Midbrain (tissue), 1 donor: ENCODE measurements at places on chromosomes 11 and 22.

GRCh38 chr22:30891781-30892180, 76.8 kb downstream of the MORC2 start:
- DNase-seq = no peak

- DNase-seq = no peak
Measured at GRCh38 chr22:48076008-48076407, 1313.6 kb downstream of the TBC1D22A start.

GRCh38 chr11:74948546-74948897, 369 bp downstream of the XRRA1 start:
- DNase-seq = no peak

- DNase-seq = peak; percentile 75
Measured at GRCh38 chr11:19511413-19512183, 201.0 kb upstream of the NAV2 start.

GRCh38 chr11:130145311-130145812, 14.2 kb upstream of the ST14 start:
- DNase-seq = no peak

- DNase-seq = no peak
Measured at GRCh38 chr11:44955015-44955738, 4.5 kb upstream of the TP53I11 start.

GRCh38 chr11:112260490-112260889, at the start of gene PLET1:
TSS of gene PLET1 (minus strand) at chr11:112260860. CDS start at chr11:112260589, 271 bp downstream.
- DNase-seq = no peak

DNA sequence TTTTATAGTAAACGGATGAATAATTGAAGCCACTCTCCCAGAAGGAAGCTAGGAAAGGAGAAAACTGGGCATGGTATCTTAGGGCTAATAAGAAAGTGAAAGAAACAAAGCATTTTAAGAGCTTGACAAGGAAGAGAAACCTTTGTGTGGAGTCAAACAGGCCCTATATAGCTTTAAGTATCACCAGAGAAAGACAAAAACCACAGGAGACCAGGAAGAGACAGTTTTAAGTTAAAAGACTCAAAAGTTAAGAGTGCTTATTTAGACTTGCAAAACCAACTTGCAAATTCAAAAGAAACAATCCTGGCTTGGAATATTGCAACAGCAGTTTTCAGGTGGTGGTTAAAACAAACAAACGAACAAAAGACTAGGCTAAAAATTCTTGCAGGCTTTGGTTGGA, 3.4 kb downstream of the PAK1 start:
- no peak for DNase-seq

DNA sequence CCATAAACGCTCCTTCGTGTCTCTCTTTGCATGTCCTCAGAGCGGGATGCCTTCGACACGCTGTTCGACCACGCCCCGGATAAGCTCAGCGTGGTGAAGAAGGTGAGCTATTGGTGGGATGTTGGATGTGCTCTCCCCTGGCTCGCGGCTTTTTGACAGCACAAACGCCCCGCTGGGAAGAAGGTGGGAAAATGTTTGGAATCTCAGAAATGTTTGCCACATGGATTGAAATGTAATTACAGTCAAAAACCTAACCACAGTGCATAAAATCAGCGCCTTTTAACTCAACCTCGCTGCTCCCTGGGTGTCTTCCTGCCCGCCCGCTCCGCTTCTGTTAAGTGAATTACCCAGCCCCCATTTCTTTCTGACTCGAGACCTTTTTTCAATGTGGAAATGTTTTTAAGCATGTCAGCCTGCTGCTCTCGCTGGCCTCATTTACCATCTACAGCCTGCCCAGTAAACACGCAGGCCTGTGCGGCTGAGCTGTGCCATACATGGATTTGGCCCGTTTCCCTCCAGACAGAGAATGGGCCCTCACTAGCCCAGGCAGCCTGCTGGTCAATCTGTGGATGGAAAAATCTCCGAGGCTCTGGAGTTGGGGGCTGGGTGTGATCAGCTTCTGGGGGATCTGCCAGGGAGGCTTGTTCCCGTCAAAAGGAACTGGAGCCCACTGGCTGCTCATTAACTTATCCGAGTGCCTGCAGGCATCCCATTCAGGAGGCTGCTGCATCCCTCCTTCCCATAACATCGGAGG, 32.7 kb upstream of the PARVG start:
- DNase-seq = no peak

DNA sequence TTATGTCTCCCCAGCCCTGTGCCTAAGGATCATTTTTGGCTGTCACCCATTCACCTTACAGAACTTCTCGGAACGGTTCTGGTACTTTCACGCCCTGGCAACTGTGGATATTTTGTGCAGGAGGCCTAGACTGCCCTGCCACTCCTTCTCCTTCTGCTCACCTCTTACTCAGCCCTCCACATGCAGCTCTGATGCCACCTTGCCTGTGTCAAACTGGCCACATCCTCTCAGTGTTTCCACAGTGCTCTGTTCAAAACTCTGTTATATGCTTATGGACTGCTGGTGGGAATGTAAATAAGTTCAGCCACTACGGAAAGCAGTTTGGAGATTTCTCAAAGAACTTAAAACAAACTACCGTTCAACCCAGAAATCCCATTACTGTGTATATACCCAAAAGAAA, 100.8 kb upstream of the MTMR2 start:
- DNase-seq = no peak

- no peak for DNase-seq
Measured at GRCh38 chr22:47042116-47042825, 279.8 kb downstream of the TBC1D22A start.

- peak; percentile 69 for DNase-seq
Measured at GRCh38 chr11:12863605-12864121, 145.5 kb upstream of the RASSF10 start.

DNA sequence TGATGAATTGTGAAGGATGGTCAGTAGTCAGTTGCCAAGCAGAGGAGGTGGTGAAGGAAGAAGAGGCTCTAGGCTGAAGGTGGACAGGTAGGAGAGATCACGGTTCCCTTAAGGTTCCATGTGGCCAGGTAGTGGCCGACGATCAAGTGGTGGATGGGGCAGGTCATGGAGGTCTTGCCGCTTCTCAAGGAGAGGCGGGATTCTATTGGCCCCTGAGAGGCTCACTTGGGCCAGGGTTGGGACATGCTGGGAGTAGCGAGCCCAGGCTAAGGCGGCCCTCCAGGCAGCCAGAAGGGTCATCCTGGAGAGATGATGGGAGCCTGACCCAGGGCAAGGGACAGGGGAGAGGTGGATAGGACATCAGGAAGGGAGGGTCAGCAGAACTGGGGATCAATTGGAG, 20.9 kb upstream of the TMPRSS4 start:
- DNase-seq = no peak

DNA sequence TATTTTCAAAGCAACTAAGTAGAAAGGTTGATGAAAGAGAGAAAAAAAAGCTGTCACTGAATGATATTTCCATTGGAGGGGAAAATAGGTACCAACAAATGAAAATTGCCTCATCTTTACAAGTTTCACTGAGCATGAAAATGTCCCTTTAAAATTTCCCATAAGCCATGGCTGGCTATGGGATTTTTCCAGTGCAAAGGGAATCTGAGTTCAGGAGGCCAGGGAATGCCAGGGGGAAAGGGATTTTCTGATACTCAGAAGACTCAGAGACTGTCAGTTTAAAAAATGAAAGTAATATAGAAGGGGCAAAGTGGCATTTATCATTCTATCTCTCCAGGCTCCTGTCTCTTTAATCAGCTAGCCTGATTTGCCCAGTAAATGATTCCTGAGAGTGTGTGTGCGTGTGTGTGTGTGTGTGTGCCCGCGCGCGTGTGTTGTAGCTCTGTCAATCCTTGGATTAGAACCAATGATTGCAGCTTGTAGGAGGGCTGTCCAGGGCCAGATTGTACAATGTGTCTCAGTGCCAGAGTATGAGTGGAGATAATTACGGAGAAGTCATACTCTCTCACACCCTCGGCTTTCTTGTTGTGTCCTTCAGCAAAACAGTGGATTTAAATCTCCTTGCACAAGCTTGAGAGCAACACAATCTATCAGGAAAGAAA, at the start of gene NTM:
TSS of gene NTM (plus strand) at position 526 of the 662 bp plus-strand sequence.
- peak; percentile 85 for DNase-seq

GRCh38 chr11:68750195-68751003, 921 bp downstream of the TESMIN start:
- no peak for DNase-seq

DNA sequence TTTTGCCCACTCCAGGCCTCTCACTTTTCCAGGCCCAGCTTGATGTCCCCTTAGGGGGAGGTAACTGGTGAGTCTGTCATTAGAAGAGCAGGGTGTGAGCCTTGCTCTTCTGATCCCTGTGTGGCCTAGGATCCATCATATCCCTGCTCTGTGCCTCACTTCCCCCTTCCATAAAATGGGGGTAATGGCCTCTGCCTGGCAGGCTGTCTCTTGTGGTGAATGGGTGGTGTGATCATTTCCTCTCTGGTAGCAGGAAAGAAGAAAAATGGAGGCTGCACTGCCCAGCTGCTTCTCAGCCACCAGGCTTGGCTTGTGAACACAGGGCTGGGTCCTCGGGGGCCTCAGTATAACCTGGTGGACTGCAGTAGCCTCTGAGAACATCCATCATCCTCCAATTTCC, 5.6 kb downstream of the ARHGEF17 start:
- DNase-seq = no peak

GRCh38 chr11:12531681-12532080, 142.5 kb upstream of the TEAD1 start:
- no peak for DNase-seq

DNA sequence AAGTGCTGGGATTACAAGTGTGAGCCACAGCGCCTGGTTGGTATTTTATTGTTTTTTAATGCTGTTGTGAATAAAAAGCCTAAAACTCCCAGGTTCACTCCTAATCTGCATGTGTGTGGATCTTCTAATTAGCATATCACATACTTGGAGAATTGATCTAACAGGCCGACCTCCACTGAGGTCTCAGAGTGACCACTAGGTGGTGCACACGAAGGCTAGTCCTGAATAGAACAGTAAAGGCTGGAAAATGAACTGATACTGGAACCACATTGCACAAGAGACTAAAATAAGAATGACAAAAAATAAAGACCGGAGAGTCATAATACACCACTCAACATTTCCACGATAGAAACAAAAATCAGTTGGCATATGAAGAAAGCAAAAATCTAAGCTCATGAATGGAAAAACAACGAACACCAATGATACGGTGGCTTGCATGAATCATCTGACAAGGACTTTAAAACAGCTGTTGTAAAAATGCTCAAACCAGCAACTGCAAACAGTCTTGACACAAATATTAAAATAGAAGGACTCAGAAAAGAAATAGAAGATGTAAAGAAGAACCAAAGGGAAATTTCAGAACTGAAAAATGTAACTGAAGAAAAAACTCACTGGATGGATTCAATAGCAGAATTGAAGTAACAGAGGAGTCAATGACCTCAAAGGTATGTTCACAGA, 19.2 kb downstream of the PIM3 start:
- no peak for DNase-seq

DNA sequence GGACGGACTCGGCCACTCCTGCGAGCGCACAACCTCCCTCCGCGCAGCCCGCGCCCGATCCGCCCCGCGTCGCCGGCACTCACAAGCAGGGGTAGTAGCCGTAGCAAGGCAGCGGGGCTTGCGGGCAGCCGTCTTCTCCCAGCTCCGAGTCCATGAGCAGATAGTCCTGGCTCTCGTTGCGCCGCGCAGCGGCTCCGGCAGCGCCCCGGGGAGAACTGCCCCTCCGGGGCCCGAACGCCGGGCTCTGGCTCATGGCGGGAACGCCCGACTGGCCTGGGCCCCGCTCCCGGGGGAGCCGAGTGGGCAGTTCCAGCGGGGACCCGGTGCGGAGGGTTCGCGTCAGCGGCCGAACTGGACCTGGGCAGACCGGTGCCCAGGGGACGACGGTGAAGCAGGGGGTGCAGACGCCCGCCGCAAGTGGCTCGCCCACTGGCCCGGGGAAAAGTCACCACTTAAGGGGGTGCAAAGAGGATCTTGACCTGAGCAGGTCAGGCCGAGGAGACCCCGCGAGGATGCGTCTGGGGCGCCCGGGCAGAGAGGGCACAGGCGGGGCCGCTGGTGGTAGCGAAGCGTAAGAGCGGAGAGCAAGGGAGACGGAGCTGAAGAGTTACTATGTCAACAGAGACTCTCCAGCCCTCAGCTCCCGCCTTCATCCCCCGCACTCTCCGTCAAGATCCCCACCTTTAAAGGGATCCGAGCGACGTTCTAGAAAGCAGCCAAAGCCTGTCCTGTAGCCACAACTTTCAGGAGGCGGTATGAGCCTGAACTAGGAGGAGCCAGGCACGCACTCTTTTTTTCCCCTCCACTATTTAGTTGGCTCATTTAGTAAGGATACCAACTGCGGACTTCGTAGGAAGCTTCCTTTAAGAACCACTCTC, at the start of gene TRPC6:
TSS of gene TRPC6 (minus strand) at position 757 of the 878 bp plus-strand sequence. CDS start at position 253, 504 bp downstream.
- DNase-seq = no peak

DNA sequence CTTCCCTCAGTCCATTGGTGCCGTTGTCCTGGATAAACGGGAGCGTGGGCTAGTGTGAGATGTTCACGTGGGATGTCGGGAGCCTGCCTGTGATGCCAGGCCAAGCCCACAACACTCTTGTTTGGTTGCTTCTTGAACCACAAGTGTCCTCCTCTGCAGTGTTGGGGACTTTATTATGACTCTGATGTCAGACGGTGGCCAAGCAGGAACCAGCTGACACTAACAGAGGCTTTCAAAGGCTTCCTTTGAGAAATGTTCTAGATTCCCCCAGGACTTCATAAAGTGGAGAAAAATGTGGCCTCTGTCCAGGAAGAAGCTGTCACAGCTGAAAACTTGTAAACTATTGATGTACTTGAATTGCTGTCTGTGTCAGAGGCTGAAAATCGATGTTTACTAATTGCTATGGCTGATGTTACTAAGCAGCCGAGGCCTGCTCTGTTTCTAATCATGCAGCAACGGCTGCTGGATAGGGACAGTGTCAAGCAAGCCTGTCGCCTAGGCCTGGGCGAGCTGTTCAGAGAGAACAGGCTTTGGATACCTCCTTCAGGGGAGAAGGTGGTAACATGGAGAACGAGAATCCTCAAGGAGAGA, 131.7 kb downstream of the TBC1D22A start:
- peak; percentile 28 for DNase-seq

GRCh38 chr11:32109138-32109537, 18.3 kb downstream of the RCN1 start:
- DNase-seq = no peak

DNA sequence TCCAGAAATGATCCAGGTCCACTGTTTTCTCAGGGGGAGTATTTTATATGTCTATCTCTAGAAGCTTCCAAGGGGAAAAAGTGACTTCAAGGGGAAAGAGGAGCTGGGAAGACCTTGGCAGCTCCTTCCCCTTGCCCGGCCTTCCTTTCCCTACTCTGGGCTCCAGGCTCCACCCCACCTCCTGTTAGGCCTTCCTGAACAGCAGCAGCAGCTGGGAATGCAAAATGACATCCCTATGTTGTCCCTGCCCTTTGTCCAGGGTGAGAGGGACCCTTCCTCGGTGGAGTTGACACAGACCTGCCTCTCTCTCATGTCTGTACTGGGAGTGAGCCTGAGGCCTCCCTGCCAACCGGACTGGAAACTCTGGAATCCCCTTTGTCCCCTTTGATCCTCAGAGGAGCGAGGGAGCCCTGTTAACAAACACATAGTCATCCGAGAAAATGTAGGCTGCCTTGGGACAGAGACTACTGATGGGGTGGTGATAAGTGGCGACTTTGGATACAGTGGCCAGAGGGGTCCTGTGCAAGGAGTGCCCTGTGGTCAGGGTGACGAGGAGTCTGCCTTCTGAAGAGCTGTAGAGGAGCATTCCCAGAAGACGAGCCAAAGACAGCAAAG, 9.0 kb upstream of the MALAT1 start:
- DNase-seq = no peak
